Activated B cell treated with CpG ODN at 0.5 μM for 24 hours (primary cell): ENCODE measurements at places on chromosomes 7 and 10. TPM values are rescaled to one million over a fixed set of nuclear protein-coding genes. Genes with fewer than 3 reads are reported as not detected.

GRCh38 chr7:44537442-44537841, 3.7 kb downstream of the NPC1L1 start:
- DNase-seq: no peak

DNA sequence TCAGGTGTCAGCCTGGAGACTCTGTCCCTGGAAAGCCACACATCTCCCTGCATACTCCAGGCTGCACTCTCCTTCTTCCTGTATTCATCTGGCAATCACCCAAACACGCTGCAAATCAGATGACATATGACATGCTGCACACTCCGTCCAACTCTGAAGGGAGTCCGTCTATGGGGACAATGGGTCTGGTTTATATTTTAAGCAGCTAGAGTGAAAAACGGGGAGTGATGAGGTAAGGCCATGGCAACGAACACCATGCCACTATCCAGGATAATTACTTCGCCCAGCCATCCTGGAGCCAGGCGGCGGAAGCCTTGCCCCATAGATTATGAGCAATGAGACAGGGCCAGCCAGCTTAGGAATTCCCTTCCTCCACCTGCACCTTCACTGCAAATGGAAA, 140.1 kb downstream of the PLXNA4 start:
- no peak for DNase-seq

AKR1C8 gene
- total RNA-seq: not detected in 2 replicates

C10orf90 gene
- total RNA-seq: not detected in 2 replicates

- DNase-seq: peak; percentile 37
Observed at GRCh38 chr10:92756201-92757065, 66.7 kb downstream of the HHEX start.

- no peak for DNase-seq
Observed at GRCh38 chr10:112960151-112960681, 10.2 kb downstream of the TCF7L2 start.

DNA sequence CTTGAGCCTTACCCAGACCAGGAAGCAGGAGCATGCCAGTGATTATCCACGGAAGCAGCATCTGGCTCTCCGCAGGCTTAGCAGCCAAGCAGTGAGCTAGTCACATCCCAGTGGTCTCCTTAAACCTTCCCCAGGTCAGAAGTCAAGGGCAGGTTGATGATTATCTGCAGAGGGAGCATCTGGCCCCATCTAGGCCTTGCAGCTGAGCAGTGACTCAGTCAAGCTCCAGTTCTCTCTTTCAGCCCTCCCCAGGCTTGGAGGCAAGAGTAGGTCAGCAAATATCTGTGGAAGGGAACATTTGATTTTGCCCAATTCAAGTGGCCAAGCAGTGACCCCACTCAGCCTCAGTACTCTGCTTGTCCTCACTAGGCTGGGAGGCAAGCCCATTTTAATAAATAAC, 61.6 kb downstream of the ANKRD7 start:
- DNase-seq: no peak

TBXAS1 gene
- 2.0 and 3.8 TPM in 2 replicates for total RNA-seq

- DNase-seq: no peak
Observed at GRCh38 chr10:59702347-59702746, 7.3 kb downstream of the SLC16A9 start.

DNA sequence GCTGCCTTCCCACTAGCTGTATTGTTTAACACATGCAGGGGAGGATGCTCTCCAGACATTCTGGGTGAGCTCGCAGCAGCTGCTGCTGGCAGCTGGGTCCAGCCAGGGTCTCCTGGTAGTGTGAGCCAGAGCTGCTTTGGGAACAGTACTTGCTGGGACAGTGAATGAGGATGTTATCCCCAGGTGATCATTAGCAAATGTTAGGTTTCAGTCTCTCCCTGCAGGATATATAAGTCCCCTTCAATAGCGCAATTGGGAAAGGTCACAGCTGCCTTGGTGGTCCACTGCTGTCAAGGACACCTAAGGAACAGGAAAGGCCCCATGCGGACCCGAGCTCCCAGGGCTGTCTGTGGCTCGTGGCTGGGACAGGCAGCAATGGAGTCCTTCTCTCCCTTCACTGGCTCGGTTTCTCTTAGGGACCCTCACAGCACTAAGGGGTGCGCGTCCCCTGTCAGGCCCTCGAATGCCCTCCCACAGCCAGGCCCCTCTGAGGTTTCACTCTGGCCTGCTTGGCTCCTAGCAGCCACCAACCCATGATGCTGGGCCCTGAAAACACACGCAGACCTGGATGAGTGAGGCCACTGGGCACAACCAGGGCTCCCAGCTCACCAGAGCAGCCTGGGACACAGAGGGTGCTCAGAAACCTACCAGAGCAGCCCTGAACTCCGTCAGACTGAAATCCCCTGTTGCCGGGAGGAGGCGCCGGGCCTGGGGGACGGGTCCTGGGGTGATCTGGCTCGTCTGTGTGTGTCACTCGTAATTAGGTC, 173.0 kb upstream of the LANCL2 start:
- no peak for DNase-seq

DNA sequence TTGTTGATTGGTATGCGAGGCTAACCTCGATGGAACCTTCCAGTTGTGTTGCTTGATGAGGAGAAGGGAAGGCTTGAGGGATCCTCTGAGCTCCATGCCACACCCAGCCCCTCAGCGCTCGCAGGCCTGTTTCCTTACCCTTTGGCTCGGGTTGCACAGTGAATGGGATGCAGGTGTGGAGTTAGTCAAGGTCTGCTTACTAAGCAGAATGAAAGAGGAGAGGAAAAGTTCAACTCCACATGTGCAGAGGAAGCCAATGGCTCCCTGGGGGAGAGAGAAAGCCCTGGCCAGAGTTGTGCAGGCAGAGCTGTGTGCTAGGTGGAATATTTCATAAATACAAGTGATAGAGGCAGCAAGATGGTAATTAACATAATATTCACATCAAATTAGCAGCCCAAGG, 85.5 kb downstream of the JCAD start:
- no peak for DNase-seq

DNA sequence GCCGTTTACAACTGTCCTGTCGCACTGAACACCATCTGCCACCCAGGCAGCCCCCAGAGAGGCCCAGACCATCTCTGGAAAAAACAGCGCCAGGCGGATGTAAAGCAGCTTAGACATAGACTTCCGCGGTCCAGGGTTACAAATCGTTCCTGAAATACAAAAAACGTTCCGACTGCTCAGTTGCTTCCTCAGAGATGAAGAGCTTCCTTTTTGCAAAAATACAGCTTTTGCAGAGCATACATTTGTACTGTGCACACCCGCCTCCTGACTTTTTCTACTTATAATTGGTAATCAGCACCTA, 11.4 kb downstream of the DAGLB start:
- peak; percentile 29 for DNase-seq

GRCh38 chr7:131726031-131726430, 169.6 kb upstream of the PODXL start:
- DNase-seq: no peak

GRCh38 chr10:62805231-62806099, 945 bp downstream of the ADO start:
- peak; percentile 20 for DNase-seq

GRCh38 chr10:80077869-80078447, 507 bp upstream of the TMEM254 start:
- DNase-seq: no peak

ZC3HAV1L gene
- total RNA-seq: 1.6 and 1.8 TPM in 2 replicates

SUFU gene
- total RNA-seq: 5.7 and 7.4 TPM in 2 replicates

DNA sequence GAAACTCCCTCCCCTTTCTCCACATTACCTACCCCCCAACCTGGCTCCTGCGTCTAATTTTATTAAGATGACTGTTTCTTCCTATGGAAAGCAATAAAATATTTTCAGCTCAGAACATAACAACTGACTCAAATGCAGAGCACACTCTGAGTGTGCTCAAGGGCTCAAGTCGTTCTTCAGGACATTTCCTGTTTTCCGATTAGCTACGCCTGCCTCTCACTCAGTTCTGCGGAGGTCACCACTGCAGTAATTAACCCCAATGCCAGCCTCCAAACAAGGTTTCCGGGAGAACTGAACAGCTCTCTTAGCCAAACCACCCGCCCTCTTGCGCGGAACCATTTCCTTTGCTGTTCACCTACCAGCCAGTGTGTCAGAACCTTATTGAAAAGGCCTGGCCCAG, 19.3 kb downstream of the MYOF start:
- DNase-seq: no peak

DNA sequence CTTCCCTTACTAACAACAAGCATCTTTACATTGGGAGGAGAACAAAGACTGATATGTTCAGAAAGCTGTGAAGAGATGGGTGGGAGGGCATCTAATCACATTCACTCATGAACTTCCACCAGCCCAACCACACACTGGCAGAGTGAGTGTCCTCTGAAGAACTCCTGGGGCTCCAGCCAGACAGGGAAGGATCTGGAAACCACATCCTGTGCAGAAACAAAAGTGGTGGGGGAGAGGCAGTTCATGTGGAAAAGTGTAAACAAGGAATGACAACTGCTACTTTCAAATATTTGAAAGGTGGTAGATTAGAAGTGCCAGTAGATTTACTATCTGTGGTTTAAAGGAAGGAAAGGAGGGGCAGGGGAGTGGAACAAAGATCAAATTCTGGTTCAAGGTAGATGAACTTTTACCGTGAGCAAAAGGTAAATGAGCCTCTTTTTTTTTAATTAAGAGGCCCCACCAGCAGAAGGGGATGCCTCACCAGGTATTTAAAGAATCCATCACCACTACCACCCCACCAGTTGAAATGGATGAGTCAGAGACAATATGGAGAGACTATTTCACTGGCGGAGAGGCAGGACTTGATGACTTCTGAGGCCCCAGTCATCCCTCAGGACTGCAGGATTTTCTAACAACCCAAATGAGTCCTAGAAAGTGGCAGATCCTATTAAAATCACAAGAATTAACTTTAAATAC, 34.5 kb downstream of the GOT1 start:
- no peak for DNase-seq

TAS2R39 gene
- not detected in 2 replicates for total RNA-seq

GRCh38 chr10:57785068-57785467, 482.6 kb downstream of the IPMK start:
- no peak for DNase-seq

ITPRIP gene
- 21.3 and 26.1 TPM in 2 replicates for total RNA-seq

- no peak for DNase-seq
Observed at GRCh38 chr10:4488904-4489303, 337.1 kb upstream of the AKR1E2 start.

DNA sequence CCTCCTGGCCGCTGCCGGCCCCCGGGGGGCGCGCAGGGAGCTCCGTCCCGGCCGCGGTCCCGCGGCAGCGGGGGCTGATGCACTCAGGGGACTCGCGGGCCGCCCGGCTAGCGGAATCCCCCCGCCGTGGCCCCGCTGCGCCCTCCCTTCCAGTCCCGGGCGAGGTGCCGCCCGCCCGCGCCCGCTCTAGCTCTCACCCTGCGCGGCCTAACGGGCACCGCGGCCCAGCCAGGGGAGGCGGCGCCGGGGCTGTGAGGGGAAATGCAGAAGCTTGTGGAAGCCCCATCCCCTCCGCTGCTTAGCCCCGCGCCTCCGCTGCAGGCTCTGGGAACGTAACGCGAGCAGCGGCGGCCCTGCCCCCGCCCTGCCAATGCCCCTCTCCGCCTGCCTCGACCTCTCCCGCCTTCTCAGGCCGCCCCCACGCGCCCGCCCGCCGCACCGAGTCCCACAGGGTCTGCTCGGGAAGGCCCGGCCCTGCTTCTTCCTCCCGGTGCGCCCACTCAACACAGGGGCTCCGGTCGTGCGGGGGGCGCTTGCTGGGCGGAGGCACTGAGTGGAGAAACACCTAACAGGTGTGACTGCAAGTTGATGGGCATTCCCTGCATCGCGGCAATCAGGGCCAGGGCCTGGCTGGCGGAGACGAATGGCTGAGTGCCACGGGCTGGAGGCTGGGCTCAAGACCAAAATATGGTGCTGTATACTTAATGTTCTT, 384 bp upstream of the TMEM229A start:
- no peak for DNase-seq

DNA sequence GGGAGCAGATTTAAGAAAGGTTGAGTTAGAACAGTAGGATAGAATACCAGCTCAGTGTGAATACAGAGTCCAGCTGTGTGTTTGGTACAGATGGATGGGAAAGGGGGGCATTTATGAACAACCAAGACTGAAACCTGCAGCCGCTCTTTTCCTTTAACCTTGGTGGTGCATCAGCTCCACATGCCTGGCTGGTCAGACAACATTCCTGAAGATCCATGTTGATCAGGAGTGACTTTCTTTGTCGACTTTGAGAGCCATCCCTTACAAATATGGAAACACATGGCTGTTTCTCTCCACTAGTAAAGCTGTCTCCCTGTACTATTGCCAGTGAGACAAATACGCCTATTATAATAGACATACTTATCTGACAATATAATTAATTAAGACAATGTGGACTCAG, 476.5 kb upstream of the IGFBP3 start:
- DNase-seq: no peak

GRCh38 chr7:89845952-89846351, 308.3 kb upstream of the STEAP1 start:
- DNase-seq: no peak

- no peak for DNase-seq
Observed at GRCh38 chr10:110649347-110650264, 5.5 kb downstream of the RBM20 start.

IMPDH1 gene
- total RNA-seq: 42.3 and 45.8 TPM in 2 replicates

DNA sequence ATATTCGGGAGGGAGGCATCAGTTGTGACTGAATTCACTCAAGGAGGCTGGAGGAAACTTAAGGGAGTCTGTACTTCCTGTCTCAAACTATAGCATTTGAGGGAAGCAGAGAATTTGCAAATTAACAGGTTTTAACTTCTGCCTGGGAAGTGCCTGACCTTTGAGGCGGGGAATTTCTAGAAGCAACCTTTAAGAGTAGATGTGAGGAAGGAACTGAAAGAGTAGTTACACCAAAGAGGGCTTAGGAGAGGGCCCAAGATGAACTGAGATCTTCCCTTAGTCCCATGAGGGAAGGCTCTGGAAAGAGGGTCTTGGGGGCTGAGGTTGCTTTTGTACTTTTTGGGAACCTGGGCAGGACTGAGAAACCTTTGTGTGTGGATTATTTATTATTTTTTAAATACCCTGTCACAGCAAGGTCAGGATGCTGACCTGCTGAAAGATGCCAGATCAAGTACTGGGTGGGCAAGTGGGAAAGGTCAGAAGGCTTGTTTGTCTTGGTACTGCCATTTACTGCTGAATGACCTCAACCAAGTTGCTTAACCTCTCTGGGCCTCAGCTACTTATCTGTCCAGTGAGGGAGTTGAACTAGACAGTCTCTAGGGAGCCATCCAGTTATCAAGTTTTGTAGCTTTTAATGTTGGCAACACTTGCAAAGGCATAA, 2.4 kb downstream of the GPR158 start:
- no peak for DNase-seq

MYL7 gene
- not detected in 2 replicates for total RNA-seq

DNA sequence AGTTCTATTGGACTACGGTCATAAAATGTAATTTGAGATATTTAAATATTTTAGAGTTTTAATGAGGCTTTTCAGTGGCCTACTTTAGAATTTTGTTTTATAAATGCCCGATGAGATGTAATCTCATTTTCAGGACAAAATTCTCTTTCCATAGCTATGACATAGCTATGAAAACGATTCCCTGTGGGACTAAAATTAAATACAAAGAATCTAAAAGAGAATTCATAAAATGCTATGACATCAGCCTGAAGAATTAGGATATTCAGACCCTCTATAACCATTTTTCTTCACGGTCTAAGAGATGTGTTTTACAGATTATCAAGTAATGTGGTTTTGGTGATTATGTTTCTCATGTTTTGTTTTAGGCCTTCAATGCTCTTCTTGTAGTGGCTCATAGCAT, 48.2 kb upstream of the ODAD2 start:
- no peak for DNase-seq

- no peak for DNase-seq
Observed at GRCh38 chr10:7261351-7261750, 149.5 kb downstream of the SFMBT2 start.
